ENCODE measurements at places on chromosomes 5 and 9.

DNA sequence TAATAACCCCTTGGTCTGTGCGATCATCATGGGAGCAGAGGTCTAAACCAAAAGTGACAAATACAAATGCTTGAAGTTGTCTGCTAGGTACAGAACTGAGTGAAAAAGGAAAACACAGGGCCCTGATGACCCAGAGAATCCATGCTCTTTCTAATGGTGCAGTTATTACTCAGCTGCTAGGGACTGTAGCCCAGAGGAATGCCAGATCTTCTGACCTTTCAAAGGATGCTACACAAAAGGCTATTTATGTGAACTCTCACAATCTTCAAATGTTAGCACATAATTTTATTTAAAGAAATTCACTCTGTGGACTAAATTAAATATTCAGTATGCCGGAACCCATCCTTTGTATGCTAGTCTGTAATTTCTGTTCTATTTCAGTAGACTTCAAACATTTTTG, 79.9 kb downstream of the PRR16 start:
- no peak for DNase-seq

- DNase-seq, result no peak
Observed at GRCh38 chr5:65062469-65063083, 293.8 kb downstream of the CWC27 start.

DNA sequence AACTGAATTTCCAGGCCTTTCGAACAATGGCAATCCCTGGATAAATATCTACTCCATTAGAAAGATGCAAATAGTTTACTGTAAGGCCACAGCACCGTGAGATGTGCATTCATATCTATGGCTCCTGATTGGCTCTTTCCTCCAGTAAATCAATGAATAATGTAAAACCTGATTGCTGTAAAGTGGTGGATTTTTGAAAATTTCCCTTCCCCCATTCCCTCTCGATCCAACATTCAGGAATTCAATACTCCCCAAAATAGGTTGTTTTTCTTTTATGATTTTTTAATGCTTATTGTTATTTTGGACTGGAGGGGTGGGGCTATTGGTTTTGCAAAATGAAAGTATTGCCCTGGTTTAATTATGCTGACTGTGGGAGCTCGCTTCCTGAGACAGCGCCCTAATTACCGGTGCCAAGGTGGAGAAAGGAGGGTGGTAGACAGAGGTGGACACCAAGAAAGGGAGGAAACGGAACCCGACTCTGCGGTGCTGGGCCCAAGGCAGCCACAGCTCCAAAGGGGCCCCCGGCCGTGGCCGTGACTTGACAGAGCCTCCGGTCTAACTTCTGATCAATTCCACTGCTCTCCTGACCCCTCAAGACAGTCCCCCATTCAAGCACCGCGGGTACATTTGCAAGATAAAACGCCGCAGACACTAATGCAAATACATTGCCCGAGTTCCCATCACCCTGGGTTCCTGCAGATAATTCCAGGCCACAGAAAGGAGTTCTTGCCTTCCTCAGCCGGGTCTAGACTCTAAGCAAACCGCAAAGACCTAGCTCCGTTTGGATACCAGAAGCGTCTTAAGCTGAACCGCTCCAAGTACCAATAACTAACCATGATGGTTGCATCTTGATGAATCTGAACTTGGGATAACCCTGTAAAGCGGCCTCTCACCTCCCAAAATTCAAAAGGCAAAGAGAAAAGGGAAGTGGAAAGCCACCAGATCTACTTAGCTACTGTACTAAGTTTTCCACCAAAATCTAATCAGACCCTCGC, 211.2 kb downstream of the MEF2C start:
- DNase-seq, result no peak

- no peak for DNase-seq
Observed at GRCh38 chr5:62600560-62601252, 22.1 kb downstream of the LRRC70 start.

DNA sequence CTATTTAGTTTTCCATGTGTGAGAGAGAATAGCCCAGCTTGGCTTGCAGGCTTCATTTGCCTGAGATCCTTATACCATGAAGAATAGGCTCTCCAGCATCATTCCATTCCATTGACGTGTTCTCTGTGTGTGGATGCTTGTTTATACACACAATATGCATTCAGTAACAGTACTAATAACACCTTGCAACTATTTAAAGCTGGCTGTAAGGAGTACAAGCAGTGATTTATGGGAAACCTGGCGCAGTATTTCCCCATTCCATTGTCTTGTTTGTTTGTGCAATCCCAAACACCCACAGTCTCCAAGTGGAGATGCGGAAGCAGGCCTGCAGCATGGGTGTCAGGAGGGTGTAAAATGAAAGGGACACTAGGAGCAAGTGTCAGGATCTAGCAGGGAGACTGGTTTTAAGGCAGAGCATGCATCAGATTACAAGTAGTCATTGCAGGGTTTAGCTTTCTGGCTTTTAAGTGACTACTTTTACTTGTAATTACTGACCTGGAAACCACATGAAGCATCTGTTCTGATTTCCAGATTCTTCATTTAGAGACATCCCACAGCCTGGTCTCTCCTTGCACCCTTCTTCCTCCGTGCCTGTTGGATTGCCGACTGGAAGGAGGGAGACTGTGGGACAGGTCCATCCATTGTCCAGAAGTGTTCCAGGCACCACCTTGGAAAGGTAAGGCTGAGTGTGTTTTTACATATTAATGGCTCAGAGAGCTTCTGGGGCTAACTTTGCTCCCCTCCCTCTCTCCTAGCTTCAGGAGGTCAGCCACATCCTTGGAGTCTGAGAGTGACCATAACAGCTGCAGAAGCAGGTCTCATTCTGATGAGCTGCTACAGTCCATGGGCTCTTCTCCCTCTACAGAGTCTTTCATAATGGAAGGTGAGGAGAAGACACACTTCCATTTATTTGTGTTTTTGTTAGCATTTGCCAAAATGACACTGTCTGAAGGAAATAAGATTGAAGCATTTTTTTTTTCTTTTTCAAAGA, 241.6 kb downstream of the ARHGEF28 start:
- no peak for DNase-seq

GRCh38 chr9:123761905-123762605, 167.9 kb downstream of the DENND1A start:
- no peak for DNase-seq

GRCh38 chr5:107455111-107455544, 215.6 kb downstream of the EFNA5 start:
- DNase-seq, result no peak

All from upper lobe of right lung (tissue), 1 donor.